ENCODE measurements at places on chromosomes 1 and 21. TPM values are rescaled to one million over a fixed set of nuclear protein-coding genes. Genes with fewer than 3 reads are reported as not detected.
A peak's percentile ranks its signal among the peaks of the same experiment; 100 is the strongest.

- H3K4me3 ChIP-seq, result no peak overlapping the region
- peaks cover 2% of the 10 kb centered on the region for H3K4me1 ChIP-seq
- no peak overlapping the region for H3K27ac ChIP-seq
- H3K27me3 ChIP-seq, result no peaks in the 10 kb centered on the region
- no peaks in the 10 kb centered on the region for H3K36me3 ChIP-seq
- DNase-seq, result no peak
These were observed 162.6 kb downstream of the RHOU start for GRCh38 chr1:228897901-228898300.

- no peak overlapping the region for H3K4me3 ChIP-seq
- no peak for DNase-seq
- no peaks in the 10 kb centered on the region for H3K27me3 ChIP-seq
- no peak overlapping the region for H3K27ac ChIP-seq
These were observed 42.1 kb downstream of the CAMSAP2 start for GRCh38 chr1:200780545-200781369.

The KIF17 gene
- not detected for total RNA-seq

The ADAMTS1 gene
- 0.06 TPM for total RNA-seq

DNA sequence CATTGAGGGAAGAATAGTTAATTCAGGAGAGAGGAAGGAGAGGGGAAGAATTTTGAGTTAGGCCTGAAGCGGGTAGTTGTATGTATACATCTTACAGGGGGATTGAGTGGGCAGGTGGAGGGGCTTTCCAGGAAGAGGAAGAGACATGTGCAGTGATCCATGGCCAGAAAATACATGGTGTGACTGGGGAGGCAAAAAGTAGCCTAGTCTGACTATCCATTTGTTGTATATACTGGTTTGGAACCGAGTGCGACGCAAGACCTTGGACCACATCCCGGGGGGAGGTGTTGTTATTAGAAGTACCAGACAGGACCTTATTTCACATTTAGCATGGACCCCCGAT, 158.3 kb downstream of the SDCCAG8 start:
- H3K27me3 ChIP-seq, result no peaks in the 10 kb centered on the region
- no peak overlapping the region for H3K27ac ChIP-seq
- peaks cover 13% of the 10 kb centered on the region for H3K36me3 ChIP-seq

The SLC19A1 gene
- 63.2 TPM for total RNA-seq

GRCh38 chr1:27858949-27859576, 13.3 kb upstream of the THEMIS2 start:
- H3K36me3 ChIP-seq, result no peaks in the 10 kb centered on the region
- H3K4me1 ChIP-seq, result peaks cover 15% of the 10 kb centered on the region
- no peaks in the 10 kb centered on the region for H3K27me3 ChIP-seq
- DNase-seq, result no peak

DNA sequence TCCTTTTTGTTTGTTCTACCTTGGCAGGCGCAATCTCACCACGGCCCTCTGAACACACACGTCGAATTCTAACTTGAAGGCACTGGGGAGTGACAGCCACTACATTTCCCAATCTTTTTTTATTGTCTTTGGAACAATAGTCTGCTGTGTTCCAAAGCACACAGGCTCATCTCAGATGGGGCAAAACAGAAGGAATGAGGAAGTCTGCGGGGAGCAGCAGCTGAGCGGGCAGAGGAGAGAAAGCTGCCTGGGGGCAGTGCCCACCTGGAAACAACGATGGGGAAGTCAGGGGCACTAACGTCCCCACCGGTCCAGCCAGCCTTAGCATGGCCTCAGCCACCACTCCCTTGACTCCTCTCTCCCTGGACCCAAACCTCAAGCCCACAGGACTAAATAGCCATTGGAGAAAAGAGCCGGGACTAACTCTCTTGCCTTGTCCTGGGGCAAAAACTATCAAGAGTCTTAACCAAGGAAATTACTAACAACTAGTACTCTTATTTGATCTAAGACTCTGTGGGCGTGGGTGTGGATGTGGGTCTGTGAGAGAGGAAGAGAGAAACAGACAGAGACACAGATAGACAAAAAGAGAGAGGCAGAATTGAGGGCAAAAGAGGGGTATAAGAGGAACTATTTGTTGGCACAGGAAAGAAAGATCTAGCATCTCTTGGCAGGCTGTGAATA, 34.2 kb downstream of the SYF2 start:
- DNase-seq, result no peak
- peak overlapping the region; percentile 40 for H3K4me3 ChIP-seq
- H3K27me3 ChIP-seq, result no peaks in the 10 kb centered on the region
- H3K27ac ChIP-seq, result no peak overlapping the region
- peaks cover 14% of the 10 kb centered on the region for H3K4me1 ChIP-seq

GRCh38 chr1:10438677-10439163, 8.5 kb downstream of the CENPS start:
- H3K27me3 ChIP-seq, result no peaks in the 10 kb centered on the region
- DNase-seq, result no peak
- no peak overlapping the region for H3K4me3 ChIP-seq
- H3K27ac ChIP-seq, result no peak overlapping the region
- no peaks in the 10 kb centered on the region for H3K36me3 ChIP-seq
- peaks cover 4% of the 10 kb centered on the region for H3K4me1 ChIP-seq

DNA sequence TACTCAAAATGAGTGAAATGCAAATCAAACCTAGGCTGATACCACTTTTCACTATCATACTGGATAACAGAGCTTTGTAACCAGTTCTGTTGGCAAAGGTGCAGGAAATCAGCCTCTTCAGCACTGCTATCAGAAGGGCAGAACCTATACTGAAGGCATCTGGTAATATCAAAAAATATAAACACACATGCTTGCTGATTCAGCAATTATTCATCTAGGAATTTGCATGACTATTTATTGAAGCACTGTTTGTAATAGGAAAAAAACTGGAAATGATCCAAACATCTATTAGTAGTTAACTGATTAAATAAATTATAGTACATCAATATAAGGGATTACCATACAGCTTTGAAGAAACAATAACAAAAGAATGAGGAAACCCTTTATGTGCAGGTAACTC, 21.4 kb downstream of the ARHGAP29 start:
- no peak overlapping the region for H3K4me3 ChIP-seq
- no peak overlapping the region for H3K27ac ChIP-seq
- no peak for DNase-seq
- no peaks in the 10 kb centered on the region for H3K4me1 ChIP-seq
- H3K36me3 ChIP-seq, result no peaks in the 10 kb centered on the region
- H3K27me3 ChIP-seq, result peaks cover 30% of the 10 kb centered on the region

The SUSD4 gene
- 0.33 TPM for total RNA-seq

GRCh38 chr1:38151399-38151798, 104.8 kb upstream of the POU3F1 start:
- DNase-seq, result no peak
- peaks cover 25% of the 10 kb centered on the region for H3K27me3 ChIP-seq
- no peak overlapping the region for H3K4me3 ChIP-seq
- H3K4me1 ChIP-seq, result no peaks in the 10 kb centered on the region
- H3K27ac ChIP-seq, result no peak overlapping the region

- H3K4me3 ChIP-seq, result peak overlapping the region; percentile 93
- peaks cover 60% of the 10 kb centered on the region for H3K4me1 ChIP-seq
- peak overlapping the region; percentile 89 for H3K27ac ChIP-seq
- peak; percentile 67 for DNase-seq
These were observed 629 bp downstream of the TAF5L start for GRCh38 chr1:229625071-229625914.

DNA sequence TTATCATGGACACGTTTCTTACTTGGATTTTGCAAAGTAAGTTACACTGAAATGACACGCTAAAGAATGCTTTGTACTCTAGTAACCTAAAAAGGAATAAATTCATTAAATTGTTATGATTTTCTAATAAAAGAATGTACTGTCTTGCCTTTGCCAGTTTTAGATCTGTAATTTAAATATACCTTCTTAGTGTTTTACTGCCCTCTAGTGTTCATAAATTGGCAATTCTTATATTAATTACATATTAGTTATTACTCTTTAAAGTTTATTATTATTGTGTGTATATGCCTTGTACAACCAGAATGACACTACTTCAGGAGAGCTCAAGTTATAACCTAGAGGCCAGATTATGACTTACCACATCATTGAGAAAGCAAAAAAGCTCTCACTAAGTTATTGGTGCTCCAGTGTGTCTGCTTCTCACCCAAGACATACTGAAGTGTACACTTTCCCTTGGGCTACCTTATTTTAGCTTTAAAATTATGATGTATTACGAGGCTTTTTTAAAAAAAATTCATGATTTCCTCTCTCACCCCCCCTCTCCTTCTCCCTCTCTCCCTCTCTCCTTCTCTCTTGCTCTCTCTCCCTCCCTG, 169.9 kb downstream of the HS2ST1 start:
- no peak for DNase-seq
- H3K4me3 ChIP-seq, result no peak overlapping the region
- no peak overlapping the region for H3K27ac ChIP-seq

The NUP133 gene
- total RNA-seq, result 64.8 TPM

The SPRR2A gene
- total RNA-seq, result not detected

The CYYR1 gene
- not detected for total RNA-seq

The SPRR5 gene
- not detected for total RNA-seq

DNA sequence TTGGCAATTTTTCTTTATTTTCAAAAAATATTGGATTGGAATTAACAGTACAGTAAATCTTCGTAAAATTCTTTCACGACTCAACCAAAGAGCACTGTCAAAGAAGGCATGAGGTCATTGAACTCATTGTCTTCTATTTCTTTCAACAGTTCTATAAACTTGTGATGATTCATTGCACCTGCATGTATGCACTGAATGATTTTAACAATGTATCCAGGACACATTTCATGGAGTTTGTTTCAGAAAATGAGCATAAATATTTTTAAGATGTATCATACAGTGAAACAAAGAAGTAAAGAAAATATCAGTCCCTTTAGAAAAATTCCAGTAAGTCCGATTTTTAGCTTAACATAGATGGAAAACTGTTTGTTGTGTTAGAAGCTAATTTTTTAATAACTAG, 33.6 kb upstream of the CD34 start:
- DNase-seq, result no peak
- H3K4me3 ChIP-seq, result no peak overlapping the region
- no peak overlapping the region for H3K27ac ChIP-seq
- H3K36me3 ChIP-seq, result no peaks in the 10 kb centered on the region
- H3K27me3 ChIP-seq, result peaks cover 24% of the 10 kb centered on the region
- H3K4me1 ChIP-seq, result no peaks in the 10 kb centered on the region

- DNase-seq, result no peak
- no peaks in the 10 kb centered on the region for H3K4me1 ChIP-seq
- H3K27ac ChIP-seq, result no peak overlapping the region
- H3K4me3 ChIP-seq, result no peak overlapping the region
- H3K36me3 ChIP-seq, result no peaks in the 10 kb centered on the region
These were observed 54.7 kb upstream of the MAN1A2 start for GRCh38 chr1:117312453-117313138.

GRCh38 chr21:41677671-41678015, 89.2 kb downstream of the RIPK4 start:
- H3K4me1 ChIP-seq, result no peaks in the 10 kb centered on the region
- no peak overlapping the region for H3K27ac ChIP-seq
- no peaks in the 10 kb centered on the region for H3K36me3 ChIP-seq
- H3K4me3 ChIP-seq, result no peak overlapping the region
- no peak for DNase-seq

The LCE1B gene
- total RNA-seq, result not detected

The C4BPB gene
- total RNA-seq, result 1.2 TPM

GRCh38 chr1:171636141-171636540, 14.1 kb downstream of the MYOCOS start:
- H3K4me3 ChIP-seq, result no peak overlapping the region
- H3K36me3 ChIP-seq, result no peaks in the 10 kb centered on the region
- DNase-seq, result no peak
- peaks cover 4% of the 10 kb centered on the region for H3K27me3 ChIP-seq

DNA sequence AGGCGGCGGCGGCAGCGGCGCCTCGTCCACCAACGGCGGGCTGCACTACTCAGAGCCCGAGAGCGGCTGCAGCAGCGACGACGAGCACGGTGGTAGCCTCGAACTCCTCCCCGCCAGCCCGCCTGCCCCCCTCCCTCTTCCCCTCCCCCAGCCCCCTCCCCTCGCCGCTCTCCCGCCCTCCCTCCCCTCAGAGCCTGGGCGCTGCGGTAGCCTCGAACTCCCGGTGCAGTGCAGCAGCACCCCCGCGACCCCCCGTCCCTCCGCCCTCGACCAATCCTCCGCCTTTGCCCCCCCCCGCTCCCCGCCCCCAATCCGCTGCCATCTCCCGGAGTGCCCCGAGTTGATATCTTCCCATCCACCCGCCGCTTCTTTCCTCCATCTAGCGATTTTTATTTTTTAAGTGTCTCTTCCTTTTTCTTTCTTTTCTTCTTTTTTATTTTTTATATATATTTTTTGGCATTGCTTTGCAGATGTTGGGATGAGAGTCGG, 516 bp downstream of the RCOR3 start:
- H3K4me1 ChIP-seq, result peaks cover 22% of the 10 kb centered on the region
- H3K27ac ChIP-seq, result peak overlapping the region; percentile 90
- DNase-seq, result no peak
- H3K36me3 ChIP-seq, result peaks cover 15% of the 10 kb centered on the region

The PGLYRP3 gene
- total RNA-seq, result not detected

The LIN28A gene
- total RNA-seq, result not detected

The CRNN gene
- total RNA-seq, result not detected

Data from activated naive CD8-positive, alpha-beta T cell treated with anti-CD3 and anti-CD28 coated beads for 36 hours (primary cell).